ENCODE measurements at places on chromosomes 4 and X.

GRCh38 chr4:40686081-40686913 is 56.6 kb upstream of the RBM47 start:
- DNase-seq = no peak

GRCh38 chr4:109184491-109184961 is 117.9 kb downstream of the COL25A1 start:
- no peak for DNase-seq

GRCh38 chrX:55014897-55015299 is 14.7 kb downstream of the APEX2 start:
- DNase-seq = no peak

DNA sequence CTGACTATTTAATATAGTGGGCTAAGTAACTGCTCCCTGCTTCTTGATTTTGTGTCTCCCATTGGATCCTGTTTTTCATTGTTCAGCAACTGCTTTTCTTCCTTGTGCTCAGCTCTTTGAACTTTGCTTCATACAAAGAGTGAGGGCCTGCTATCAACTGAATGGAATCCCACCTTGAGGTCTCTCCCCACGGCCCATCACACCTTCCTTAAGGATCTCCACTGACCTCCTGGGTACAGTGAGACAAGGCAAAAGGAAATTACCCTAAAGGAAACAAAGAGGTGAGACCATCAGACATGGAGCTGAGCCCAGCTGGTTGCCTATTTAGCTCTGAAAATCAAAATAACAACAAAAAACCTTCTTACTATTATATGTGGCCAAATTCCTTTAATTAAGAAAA is 91.3 kb upstream of the RPL34 start:
- DNase-seq = no peak

- peak; percentile 10 for DNase-seq
Measured at GRCh38 chr4:101366331-101366730, 19.0 kb upstream of the PPP3CA start.

- no peak for DNase-seq
Measured at GRCh38 chr4:85818700-85819099, 343.8 kb downstream of the ARHGAP24 start.

DNA sequence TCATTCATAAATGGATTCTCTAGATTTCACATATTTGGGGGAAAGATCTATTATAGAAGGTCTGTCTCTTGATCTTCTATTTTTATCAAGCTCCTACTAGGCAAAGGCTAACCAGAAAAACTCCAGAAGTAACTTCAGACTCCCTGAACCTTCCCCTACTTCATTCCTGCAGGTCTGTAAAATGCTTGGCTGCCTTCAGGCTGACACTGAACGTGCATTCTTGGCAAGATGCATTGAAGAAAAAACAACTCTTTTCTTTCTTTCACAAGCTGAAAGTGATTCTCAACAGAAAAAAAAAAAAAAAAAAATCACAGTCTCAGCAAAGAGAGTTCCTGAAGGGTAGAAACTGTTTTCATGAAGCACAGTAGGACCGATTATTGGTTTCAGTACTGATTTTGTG is 12.7 kb downstream of the OPHN1 start:
- no peak for DNase-seq

GRCh38 chr4:77624213-77624612 is 18.6 kb downstream of the CXCL13 start:
- DNase-seq = no peak

DNA sequence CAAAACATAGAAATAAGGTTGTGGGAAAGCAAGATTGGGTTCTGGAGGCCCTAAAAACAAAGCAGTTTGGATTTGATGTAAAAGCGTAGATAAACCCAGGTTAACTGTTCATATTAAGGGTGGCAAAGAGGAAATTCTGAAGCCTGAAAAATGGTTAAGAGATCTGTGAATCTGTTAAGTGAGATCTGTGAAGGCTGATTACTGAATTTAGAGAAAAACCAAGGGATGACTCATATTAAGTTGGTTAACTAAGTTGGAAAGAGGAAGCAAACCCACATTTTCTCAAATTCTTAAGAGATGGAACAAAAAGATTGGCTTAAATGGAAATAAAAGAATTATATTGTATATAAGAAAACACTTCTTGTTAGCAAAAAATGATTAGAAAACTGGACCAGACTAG is 22.8 kb downstream of the GPAT3 start:
- no peak for DNase-seq

DNA sequence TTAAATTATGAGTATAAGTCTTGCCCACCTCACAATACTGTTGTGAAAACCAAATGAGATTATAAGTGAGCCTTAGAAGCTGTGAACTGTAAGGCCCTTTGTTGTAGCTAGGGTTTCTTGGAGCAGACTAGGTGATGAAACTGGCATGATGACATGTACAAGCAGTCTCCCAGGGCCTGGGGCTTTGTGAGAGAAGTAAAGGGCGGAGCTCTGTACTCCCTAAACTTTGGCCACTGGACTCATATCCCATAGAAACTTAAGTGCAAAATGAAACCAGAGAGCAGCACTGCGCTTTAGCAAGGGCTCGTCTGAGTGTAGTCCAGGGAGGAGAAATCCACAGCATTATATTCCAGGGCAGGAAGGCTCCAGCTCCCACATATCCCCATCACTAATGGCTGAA is 385.6 kb upstream of the FGF16 start:
- no peak for DNase-seq

DNA sequence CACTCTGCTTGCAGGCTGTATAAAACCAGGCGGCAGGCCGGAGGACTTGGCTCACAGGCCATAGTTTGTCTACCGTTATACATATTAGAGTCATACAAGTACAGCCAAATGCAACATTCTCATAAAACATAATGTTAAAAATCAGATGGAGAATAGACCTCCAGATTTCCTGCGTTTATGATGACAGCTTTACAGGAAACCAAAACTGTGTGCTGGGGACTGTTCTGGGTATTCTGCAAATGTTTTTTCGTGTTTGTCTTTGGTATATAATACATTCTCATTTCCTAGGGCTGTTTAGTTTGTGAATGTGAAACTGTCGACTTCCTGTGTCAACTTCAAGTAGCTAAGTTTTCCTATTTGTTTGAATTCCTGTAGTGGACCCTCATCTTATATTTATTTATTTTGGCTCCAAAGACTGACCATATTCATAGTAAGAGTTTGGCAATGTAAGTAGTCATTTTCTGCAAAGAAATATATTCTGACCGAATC is 79.5 kb upstream of the FAM9C start:
- DNase-seq = no peak

DNA sequence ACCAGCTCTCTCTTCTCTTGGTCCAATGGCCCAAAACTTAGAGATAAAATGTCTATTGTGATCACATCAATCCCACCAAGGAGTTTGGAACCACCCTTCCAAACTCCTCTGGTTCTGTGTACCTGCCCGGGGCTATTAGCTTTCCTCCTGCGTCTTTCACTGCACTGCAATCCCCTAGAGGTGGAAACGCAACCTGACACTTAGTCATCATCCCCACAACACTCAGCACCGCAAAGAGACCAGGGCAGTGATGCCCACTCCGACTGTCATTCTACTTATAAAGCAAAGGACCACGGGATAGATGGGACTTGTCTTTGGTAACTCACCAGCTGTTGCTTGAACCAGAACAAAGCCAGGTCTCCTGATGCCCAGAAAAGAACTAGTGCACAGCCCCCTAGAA is 22.0 kb downstream of the AFAP1 start:
- DNase-seq = no peak

DNA sequence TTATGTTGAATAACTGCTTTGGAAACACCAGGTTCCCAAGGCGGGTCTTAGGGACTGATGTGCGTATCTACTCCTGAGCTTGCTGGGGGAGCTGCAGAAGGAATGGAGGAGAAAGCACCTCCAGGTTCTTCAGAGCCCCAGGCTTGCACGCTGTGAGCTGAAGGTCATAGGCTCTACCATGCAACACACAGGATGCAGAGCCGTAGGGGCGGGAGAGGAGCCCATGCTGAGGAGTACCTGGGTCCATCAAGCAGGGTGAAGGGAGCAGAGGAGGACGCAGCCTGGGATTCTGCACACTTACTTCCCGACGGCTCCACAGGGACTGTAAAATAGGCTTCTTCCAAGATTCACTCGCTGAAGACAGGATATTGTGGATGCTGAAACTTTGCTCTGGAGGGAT is 426.5 kb upstream of the FRG1 start:
- DNase-seq = no peak

- no peak for DNase-seq
Measured at GRCh38 chr4:3233391-3234071, 15.4 kb upstream of the MSANTD1 start.

DNA sequence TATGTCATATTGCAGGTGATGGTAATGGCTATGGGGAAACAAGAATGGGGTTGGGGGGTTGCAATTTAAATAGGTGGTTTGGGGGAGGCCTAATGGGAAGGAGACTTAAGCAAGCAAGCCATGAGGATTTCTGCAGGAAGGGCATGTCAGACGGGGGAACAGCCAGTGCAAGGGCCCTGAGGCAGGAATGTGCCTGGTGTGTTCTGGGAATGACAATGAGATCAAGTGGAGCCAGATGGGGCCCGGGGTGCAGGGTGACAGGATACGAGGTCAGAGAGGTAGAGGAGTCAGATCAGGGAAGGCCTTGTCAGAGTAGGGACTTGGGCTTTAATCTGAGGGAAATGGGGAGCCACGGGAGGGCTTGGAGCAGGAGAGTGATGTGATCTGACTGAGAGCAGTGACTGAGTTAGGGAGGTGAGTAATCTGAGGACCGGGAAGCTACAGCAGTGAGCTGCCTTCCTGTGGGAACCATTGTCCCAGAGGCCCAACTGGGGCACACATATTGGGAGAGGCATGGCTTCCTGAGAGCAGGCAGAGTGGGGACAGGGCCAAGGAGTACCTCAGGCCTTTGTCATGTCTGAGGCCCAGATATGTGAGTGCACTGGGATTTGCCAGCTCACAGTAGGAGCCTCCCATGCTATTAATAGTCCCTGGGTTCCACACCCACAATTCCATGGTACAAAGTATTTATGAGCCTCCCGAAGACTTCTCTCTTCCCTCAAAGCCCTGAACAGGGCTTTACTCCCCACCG is 139.8 kb downstream of the BCOR start:
- DNase-seq = no peak

- DNase-seq = no peak
Measured at GRCh38 chr4:62118558-62118957, 918.4 kb downstream of the ADGRL3 start.

- DNase-seq = no peak
Measured at GRCh38 chrX:119684916-119685224, 8.1 kb downstream of the SEPTIN6 start.
